K562 (cell line): ENCODE measurements at places on chromosomes 6 and 20. TPM values are rescaled to one million over a fixed set of nuclear protein-coding genes. Genes with fewer than 3 reads are reported as not detected.

Gene PTGIS
- not detected in 2 replicates for polyA plus RNA-seq

Gene TAF8
- polyA plus RNA-seq, result 57.1 and 60.3 TPM in 2 replicates

Gene KCNK5
- 25.6 and 31.5 TPM in 2 replicates for polyA plus RNA-seq

Gene CRISP3
- 0.21 and 0.23 TPM in 2 replicates for polyA plus RNA-seq

Gene NCR2
- not detected in 2 replicates for polyA plus RNA-seq

Gene ARMC12
- polyA plus RNA-seq, result 0.58 TPM in 1 of 2 replicates, not detected in the other

Gene TMEM244
- not detected in 2 replicates for polyA plus RNA-seq

Gene C6orf163
- polyA plus RNA-seq, result 1.7 and 2.1 TPM in 2 replicates

Gene COL21A1
- 0.25 and 0.27 TPM in 2 replicates for polyA plus RNA-seq

Gene EFCAB8
- polyA plus RNA-seq, result 0.03 TPM in 1 of 2 replicates, not detected in the other

Gene ZNF831
- polyA plus RNA-seq, result not detected in 2 replicates

Gene BEND6
- 1.4 and 4.0 TPM in 2 replicates for polyA plus RNA-seq

Gene LZTS3
- 2.6 and 2.8 TPM in 2 replicates for polyA plus RNA-seq

Gene SMLR1
- polyA plus RNA-seq, result not detected in 2 replicates

Gene MLN
- not detected in 2 replicates for polyA plus RNA-seq

Gene NHLRC1
- not detected in 2 replicates for polyA plus RNA-seq

Gene TTK
- polyA plus RNA-seq, result 32.2 and 33.3 TPM in 2 replicates

Gene CTCFL
- polyA plus RNA-seq, result 100 and 122 TPM in 2 replicates

Gene ECT2L
- polyA plus RNA-seq, result not detected in 2 replicates

Gene KHDC1L
- 0.39 and 0.41 TPM in 2 replicates for polyA plus RNA-seq

Gene GRIK2
- polyA plus RNA-seq, result not detected in 2 replicates

Gene DEFB126
- not detected in 2 replicates for polyA plus RNA-seq

Gene FLRT3
- not detected in 2 replicates for polyA plus RNA-seq

Gene AGPAT1
- polyA plus RNA-seq, result 78.2 and 78.4 TPM in 2 replicates

Gene MLIP
- polyA plus RNA-seq, result not detected in 2 replicates

Gene TXLNB
- not detected in 2 replicates for polyA plus RNA-seq

Gene SEL1L2
- polyA plus RNA-seq, result not detected in 2 replicates

Gene DDO
- not detected in 2 replicates for polyA plus RNA-seq

Gene LAMP5
- not detected in 2 replicates for polyA plus RNA-seq

Gene NMBR
- not detected in 2 replicates for polyA plus RNA-seq

Gene SS18L1
- 28.3 and 32.6 TPM in 2 replicates for polyA plus RNA-seq

Gene BPIFB2
- polyA plus RNA-seq, result not detected in 2 replicates

Gene PPP1R3D
- 1.6 and 1.7 TPM in 2 replicates for polyA plus RNA-seq

Gene STMND1
- not detected in 2 replicates for polyA plus RNA-seq

Gene ADGB
- not detected in 2 replicates for polyA plus RNA-seq

Gene CHD6
- 8.5 and 9.0 TPM in 2 replicates for polyA plus RNA-seq

Gene COL9A1
- 0.09 TPM in 1 of 2 replicates, not detected in the other for polyA plus RNA-seq

Gene TMC2
- not detected in 2 replicates for polyA plus RNA-seq

Gene BPIFB4
- not detected in 2 replicates for polyA plus RNA-seq

Gene SMPDL3A
- polyA plus RNA-seq, result 0.34 and 1.1 TPM in 2 replicates

Gene CCM2L
- polyA plus RNA-seq, result not detected in 2 replicates

Gene OR2H2
- polyA plus RNA-seq, result not detected in 2 replicates

Gene NRSN1
- polyA plus RNA-seq, result not detected in 2 replicates

Gene MPC1
- 113 and 114 TPM in 2 replicates for polyA plus RNA-seq

Gene SMIM13
- 7.7 and 8.7 TPM in 2 replicates for polyA plus RNA-seq

Gene RSPO3
- polyA plus RNA-seq, result not detected in 2 replicates

Gene SLC2A10
- 0.04 and 0.11 TPM in 2 replicates for polyA plus RNA-seq

Gene SIRPA
- 0.08 and 0.09 TPM in 2 replicates for polyA plus RNA-seq

Gene IL17F
- not detected in 2 replicates for polyA plus RNA-seq

Gene MTFR2
- 44.6 and 51.8 TPM in 2 replicates for polyA plus RNA-seq

Gene CLPSL2
- polyA plus RNA-seq, result not detected in 2 replicates

Gene ZNF217
- polyA plus RNA-seq, result 16.0 and 23.5 TPM in 2 replicates

Gene OOEP
- polyA plus RNA-seq, result not detected in 2 replicates

Gene EZR
- 91.5 and 114 TPM in 2 replicates for polyA plus RNA-seq

Gene STXBP5
- polyA plus RNA-seq, result 49.6 and 60.5 TPM in 2 replicates

Gene RBL1
- polyA plus RNA-seq, result 9.5 and 11.1 TPM in 2 replicates
